ENCODE measurements at places on chromosomes 6 and 20.

- DNase-seq, result no peak
Measured at GRCh38 chr6:134585517-134585873, 267.6 kb upstream of the SGK1 start.

- no peak for DNase-seq
Measured at GRCh38 chr20:52596256-52596655, 375.9 kb upstream of the TSHZ2 start.

DNA sequence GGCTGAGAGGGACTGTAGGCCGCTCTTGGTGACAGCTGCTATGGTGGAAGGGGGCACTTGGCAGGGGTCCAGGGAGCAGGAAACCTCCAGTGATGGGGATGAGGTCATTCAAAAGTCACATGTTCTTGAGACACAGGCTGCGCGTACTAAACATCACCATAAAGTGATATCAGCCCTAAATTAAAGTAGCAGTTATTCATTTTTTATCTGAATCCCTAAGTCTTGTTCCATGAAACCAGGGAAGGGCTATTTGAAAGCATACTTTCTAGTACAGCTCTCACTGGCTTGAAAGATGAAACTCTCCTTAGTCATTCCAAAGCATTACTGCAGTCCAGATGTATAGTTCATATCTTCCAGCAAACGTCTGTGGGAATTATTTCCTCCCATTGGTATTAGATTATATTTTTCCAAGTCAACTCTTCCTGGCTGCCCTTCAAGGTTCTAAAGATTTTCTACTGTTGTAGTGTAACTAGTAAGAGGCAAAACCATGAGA is 373.1 kb downstream of the CD109 start:
- DNase-seq, result no peak

GRCh38 chr6:83042467-83043053 is 23.1 kb downstream of the UBE3D start:
- DNase-seq, result no peak

DNA sequence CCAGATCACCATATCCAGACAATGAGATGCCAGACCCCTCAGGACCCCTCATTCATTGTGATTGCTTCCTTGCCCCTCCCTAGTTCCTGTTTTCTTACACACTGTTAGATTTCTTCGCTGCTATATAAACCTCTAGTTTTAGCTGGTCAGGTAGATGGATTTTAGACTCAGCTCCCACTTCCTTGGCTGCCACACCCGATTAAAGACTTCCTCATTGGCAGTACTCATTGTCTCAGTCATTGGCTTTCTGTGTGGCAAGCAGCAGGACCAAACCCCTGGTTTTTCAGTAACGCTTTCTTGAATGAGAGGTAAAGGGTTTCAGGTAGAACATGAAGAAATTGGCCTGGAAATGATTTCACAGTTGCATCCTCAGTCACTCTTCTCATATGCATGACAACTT is 47.9 kb downstream of the QRSL1 start:
- no peak for DNase-seq

DNA sequence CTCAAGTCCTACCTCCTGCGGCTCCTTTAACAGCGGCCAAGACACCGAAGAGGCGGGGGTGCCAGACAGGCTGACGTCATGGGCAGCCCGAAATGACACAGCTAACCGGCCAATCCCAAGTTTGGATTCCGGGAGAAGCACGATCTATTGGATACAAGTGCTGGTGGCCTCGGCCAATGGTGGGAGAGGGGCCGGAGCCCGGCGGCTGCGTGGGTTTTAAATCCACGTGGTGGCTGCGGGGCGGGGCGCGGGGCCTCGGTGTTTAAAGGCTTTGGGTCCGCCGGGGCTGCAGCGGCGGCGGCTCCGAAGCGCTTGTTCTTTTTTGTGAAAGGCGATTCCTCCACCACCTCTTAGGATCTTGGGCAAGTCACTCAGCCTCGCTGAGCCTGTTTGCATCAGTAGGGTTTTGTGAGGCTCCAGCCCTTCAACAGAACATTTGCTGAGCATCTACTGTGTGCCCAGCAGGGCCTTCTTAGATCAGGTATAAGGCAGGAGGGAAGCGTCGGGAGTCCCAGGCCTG is 8.7 kb upstream of the PMEPA1 start:
- DNase-seq, result peak; percentile 99

GRCh38 chr6:126133984-126134383 is 147.6 kb downstream of the TRMT11 start:
- no peak for DNase-seq

DNA sequence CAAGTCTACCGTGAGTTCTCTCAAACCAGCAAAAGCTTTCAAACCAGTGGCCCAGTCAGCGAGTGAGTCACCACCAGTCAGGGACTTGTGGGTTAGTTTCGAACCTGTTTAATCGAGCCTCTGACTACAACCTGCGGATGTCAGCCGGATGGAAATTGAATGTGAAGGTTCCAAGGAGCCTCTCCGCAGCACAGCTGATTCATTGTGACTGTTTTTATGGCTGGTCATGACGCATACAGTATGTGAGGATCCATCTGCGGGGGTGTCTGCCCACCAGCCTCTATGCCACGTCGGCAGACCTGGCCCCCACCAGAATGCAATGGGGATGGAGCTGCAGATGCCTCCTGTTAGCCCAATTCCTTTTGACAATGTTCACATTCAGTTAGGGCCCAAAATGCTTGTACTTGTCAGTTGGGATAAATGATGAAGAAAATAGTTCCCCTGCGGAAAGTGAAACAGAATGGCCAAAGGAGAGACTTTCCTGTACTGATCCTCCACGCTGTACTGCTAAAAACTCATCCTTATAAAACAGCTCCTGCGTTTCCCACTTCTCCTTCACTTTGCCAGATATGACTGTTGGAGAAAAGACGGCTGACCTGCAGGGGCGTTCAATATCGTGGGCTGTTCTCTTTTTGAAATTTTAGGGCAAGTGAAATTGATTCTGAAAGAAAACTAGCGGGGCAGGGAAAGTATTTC is 206.6 kb downstream of the TFAP2B start:
- no peak for DNase-seq

DNA sequence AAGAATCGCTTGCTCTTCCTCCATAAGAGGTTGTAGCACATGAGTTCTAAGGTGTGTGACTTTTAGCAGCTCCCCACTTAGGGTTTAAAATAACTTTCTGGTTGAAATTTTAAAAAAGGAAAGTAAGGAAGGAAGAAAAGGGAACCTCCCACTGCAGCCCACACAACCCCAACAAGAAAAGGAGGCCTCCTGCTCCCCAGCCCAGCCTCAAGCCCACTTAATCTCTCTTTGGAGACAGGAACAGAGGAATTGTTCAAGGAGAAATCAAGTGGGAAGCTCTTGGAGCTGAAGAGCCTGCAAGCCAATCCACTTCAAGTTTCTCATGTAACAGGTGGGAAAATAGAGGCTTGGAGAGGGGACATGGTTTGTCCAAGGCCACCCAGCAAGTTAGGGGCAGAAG is 39.1 kb upstream of the PREX1 start:
- no peak for DNase-seq

DNA sequence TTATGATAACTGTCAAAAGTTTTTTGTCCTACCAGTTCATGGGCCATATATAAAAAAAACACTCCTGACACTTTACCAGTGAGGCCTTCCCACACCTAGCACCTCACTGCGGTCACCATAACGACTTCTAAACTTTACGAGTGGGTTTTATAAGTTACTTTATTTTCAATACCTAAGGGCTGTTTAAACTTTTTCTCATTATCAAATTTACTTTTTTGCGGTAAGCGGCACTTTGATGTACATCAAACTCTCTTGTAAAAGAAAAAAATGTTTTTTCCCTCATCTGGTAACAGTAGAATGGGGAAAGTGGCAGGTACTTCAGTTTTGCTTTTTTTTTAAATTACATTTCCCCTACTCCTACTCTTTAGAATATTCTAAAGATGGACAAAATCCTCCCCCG is 36.2 kb downstream of the FYN start:
- no peak for DNase-seq

DNA sequence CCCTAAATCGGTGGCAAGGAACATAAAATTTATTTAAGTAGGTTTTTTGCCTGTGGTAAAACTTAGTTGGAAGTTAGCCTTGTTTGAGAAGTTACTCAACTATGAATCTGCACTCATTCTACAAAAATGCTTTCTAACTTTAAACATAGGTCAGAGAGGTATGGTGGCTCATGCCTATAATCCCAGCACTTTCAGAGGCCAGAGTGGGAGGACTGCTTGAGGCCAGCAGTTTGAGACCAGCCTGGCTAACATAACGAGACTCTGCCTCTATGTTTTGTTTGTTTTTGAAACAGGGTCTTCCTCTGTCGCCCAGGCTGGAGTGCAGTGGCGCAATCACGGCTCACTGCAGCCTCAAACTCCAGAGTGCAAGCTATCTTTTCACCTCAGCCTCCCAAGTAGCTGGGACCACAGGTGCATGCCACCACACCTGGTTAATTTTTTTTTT is 16.2 kb downstream of the USP49 start:
- no peak for DNase-seq

DNA sequence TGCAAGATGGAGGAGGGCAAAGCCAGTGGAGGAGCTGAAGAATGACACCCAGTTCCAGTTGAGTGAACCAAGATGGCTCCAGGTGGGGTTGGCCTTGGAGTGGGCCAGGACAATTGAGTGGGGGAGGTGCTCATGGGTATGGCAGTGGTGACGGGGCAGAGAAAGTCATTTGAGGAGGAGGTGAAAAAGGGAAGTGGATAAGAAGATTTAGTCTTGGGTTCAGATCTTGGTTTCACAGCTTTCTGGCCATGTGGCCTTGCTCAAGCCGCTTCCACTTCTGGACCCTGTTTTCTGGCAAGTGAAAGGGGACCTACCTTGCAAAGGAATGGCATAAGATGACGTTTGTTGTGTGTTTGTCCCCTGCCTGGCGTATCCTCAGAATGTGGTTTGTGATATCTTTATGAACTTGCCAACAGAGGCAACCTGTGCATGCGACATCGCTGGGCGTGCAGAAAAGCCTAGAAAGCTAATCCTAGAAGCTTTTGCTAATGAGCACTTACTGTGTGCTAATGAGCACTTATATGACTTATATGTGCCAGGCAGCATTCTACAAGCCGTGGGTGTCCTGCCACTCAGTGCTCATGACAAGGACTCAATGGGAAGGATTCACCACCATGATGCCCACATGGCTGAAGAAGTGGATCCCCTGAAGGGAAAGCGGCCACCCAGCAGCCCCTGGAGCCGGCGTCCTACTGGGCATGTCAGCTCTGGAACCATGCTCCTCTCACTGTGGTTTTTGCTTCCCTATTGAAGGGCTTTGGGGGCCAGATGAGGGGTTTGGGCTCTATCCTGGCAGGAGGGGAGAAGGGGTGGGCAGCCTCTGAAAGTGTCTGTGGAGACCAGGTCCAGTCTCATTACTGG is 23.6 kb upstream of the STX16 start:
- DNase-seq, result no peak

GRCh38 chr6:101290346-101290745 is 103.2 kb upstream of the GRIK2 start:
- DNase-seq, result no peak

DNA sequence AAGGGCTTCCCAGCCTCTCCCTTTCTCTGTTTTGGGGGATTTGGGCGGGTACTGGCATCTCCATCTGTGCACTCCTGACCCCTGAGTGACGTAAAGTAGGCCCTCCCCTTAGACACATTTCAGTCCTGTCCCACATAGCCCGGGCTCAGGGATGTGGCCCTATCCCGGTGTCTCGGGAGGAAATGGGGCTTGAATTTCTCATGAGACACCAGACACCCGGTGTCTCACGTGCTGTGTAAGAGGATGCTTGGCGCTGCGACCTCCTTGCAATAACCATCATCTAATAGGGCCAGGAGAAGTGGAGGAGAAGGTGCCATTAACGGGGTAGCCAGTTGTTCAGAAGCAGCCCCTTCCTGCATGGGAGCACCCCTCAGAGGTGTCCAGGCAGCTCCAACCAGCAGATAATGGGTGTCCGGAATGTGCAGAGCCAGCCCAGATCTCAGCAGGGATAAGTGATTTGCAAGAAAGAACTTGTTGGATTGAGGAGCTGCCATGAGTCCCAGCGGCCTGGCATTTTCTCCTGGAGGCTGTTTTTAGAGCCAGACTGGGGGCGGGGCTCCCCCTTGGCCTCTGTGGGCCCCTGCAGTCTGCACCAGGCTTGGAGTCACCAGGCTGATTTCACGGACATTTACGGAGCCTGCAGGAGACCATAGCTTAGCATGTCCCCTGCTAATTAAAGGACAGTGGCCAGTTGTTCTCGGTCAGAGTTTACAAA is 372.0 kb downstream of the PREX1 start:
- no peak for DNase-seq

GRCh38 chr6:167409694-167410093 is 84.8 kb downstream of the TTLL2 start:
- no peak for DNase-seq

DNA sequence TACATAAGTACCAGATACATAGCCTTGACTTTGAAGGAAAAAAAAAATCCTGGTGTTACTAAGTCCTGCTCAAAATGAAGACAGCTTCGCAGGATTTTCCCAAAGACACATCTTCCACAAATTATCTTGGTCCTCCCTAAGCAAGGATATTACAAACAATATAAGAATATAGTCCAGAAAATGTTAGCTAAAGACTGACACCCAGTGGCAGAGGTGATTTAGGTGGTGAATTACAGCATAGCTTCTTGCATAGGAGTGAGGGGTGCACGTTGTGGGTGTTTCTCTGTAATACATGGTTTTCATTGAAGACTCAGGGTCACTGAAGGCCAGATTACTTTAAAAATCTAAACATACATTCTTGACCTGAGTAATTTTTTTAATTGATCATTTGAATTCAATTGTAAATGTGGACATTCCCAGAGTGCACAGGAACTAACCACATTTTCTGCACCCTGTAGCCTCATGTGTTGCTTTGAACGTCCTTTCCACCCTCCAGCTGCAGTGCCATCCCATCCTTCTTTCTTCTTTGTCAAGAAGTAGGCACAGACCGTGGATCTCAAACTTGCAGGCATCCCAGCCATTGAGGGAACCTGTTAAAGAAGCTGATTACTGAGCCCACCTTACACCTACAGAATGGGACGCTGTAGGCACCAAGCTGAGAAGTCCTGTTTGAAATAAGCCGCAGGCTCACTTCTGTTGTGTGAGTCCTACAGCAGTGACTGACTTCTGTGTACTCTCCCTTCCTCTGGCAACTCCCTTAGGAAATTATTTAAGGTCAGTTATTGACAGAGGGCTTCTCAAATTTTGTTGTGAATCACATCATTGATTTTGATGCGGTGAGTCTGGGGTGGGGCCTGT is 102.6 kb downstream of the PERP start:
- peak; percentile 70 for DNase-seq

DNA sequence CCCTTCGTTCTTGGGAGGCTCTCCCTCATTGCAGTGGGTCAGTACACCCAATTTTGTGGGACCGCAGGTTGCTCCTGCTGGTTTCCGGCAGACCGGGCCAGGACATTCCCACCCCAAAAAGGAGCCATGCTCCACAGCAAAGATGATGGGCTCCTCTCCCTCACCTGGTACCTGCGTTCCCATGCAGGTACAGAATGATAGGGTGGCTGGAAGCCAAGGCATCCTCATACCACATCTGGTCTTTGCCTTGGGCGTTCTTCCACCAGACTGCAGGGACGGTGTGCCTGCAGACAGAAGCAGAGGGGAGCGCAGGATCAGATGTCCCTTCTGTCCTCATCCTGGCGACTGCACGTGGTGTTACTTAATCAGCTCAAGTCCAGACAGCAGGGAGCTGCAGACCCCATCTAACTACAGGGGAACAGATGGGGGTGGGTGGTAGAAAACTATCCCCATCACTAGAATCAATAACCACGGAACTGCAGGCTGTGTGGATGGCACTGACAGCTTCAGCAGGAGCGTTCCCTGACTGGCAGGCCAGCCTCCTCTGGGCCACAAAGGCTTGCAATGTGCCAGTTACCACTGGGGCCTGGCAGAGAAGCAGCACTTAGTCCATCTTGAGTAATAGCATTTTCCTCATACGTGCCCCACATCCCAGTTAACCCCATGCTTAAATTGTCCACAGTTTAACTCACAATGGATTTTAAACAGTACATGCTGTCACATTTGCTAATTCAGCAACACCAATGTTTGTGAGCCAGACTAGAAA is 70.4 kb downstream of the ABHD12 start:
- DNase-seq, result no peak

GRCh38 chr6:1509241-1509640 is 100.5 kb upstream of the FOXC1 start:
- no peak for DNase-seq

All from NCI-H1417 (cell line).